ENCODE measurements at places on chromosomes 2 and 18.

GRCh38 chr2:233273120-233273519 lies 21.6 kb downstream of the ATG16L1 start:
- DNase-seq, result no peak

- no peak for DNase-seq
These were observed 372.6 kb upstream of the VRK2 start for GRCh38 chr2:57674025-57674424.

DNA sequence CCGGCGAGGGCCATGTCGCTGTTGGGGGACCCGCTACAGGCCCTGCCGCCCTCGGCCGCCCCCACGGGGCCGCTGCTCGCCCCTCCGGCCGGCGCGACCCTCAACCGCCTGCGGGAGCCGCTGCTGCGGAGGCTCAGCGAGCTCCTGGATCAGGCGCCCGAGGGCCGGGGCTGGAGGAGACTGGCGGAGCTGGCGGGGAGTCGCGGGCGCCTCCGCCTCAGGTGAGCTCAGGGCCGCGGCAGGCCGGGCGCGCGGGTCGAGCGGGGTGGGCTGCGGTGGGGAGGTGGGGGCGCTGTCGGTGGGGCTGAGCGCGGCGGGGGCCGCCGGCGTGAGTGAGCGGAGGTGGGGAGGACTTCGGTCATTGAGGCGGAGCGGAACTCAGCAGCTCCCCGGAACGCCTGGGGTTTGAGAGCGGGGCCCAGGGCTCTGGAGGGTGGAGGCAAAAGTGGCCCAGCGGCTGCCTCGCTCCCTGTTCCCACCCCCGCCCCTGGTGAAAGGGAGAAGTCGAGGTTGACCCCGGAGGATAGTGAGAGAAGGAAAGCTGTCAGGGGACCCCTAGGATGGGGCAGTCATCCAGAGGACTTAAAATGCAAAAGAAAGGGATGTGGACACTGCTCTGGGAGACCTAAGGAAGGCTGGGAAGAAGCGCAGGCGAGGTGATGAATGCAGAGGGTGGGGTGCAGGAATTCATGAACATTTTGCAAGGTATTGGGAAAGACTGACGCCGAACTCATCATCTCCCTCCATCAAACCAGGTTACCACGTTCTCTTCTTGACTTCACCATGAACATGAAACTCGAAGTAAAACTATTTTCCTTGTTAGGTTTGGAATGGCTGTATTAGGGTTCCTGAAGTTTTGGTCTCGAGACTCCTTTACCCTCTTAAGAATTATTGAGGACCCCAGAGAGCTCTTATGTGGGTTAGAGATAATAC lies 633 bp downstream of the MALT1 start:
- peak; percentile 5 for DNase-seq

- no peak for DNase-seq
These were observed 318.9 kb upstream of the TRIB2 start for GRCh38 chr2:12397854-12398253.

DNA sequence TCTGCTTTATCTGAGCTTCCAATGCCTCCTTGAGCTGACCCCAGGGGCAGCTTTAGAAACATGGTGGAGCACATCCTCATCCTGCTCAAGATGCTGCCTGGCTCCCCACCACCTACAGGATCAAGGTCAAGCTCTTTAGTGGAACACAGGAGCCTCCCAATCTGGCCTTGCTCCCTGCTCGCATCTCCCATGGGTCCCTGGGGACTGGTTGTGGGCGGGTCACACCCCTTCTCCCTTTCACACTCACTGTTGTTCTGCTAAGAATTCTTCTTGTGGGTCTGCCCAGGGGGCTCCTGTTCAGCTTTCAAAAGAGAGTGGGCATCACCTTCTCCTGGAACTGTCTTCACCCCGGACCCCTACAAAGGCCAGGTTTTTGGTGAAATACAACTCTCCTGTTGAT lies 8.4 kb upstream of the NT5DC4 start:
- no peak for DNase-seq

DNA sequence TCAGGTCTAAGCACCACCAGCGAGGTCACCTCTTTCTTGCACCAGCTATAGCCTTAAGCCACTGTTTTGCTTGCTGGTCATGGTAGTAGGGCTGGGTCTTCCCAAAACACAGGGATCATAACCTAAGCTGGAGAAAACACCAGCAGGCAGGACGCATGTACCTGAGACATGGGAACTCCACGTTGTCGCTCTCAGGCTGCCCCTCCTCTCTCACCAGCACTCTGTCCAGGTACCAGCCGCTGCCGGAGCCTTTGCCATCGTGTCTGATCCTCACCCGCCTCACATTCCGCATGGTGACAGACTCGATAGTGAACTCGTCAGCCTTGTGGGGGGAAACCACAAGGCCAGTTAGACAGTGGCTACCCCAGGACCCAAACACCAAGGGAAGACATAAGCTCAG lies 79.5 kb downstream of the LOXHD1 start:
- DNase-seq, result no peak

GRCh38 chr18:74819433-74820059 lies 221.9 kb downstream of the ZNF407 start:
- DNase-seq, result no peak

DNA sequence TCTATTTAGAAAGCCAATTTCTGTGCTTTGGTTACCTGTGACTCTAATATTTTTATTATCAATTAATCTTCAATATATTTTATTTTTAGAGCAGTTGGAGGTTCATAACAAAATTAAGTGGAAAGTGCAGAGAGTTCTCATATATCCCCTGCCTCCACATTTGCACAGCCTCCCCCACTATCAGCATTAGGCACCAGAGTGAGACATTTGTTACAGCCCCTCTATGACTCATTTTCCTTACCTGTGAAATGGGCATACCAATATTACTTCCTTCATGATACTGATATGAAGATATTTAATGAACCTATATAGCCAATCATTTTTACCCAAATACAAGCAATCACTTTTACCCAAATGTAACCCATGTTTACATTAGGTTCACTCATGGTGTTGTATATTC lies 34.0 kb upstream of the CYTIP start:
- no peak for DNase-seq

- no peak for DNase-seq
These were observed 103.6 kb upstream of the SERPINE2 start for GRCh38 chr2:224142397-224143312.

GRCh38 chr2:210798180-210798579 lies 241.8 kb downstream of the CPS1 start:
- no peak for DNase-seq

GRCh38 chr2:201517094-201517493 lies 65.6 kb downstream of the STRADB start:
- DNase-seq, result no peak

GRCh38 chr18:58412844-58413666 lies 215.8 kb downstream of the ALPK2 start:
- no peak for DNase-seq

DNA sequence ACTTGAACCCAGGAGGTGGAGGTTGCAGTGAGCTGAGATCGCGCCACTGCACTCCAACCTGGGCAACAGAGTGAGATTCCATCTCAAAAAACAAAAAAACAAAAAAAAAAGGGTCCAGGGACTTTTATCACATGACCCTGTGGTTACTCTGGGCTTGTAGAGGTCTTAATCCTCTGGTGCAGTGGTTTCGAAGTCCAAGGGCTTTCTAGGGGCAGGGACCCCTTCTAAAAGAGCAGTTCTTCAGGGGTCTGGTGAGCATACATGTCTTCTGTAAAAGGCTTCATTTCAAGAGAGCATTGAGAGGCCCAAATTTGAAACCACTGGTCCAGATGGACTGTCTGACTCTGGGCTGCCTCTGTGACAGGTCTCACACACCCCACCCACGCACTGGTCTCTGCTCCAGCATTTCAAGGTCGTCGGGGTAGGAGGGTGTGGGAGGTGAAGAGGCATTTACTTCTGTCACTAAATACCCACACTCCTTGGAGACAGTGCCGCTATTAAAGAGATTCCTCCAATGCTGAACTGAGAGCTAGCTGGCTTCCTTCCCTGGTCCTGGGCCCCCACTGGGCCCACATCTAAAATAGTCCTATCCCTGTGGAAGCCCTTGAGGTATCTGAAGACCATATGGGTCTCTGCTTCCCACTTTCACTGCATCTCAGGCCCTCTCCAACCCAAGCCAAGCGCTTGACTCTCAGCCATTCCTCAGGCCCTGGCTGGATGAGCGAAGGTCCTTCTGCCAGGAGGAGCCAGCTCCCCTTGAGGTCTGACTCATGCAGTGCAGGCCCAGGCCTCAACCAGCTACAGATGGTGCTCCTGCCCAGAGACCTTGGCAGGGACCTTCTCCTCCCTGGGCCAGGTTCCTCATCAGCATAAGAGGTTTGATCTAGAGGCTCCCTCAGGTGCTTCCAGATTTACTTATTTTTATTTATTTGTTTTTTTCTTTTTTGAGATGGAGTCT lies 44.8 kb downstream of the PAX8 start:
- no peak for DNase-seq

- no peak for DNase-seq
These were observed 30.9 kb downstream of the NFATC1 start for GRCh38 chr18:79426376-79427300.

DNA sequence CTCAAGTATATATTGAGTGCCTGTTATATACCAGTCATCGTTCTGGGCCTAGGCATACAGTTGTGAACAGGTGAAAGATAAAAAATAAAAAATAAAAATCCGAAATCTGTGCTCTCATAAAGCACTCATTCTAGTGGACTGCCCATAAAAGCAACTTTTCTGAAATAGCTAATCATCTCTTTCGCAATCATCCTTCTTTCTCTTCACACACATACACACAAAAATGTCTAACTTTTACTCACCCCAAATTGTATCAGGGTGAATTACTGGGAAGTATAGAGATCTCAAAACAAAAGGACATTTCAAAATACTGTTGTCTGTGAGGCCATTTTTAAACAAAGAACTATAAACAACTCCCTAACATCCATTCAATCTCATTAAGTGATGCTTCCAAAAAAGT lies 29.6 kb upstream of the ORC2 start:
- no peak for DNase-seq

GRCh38 chr2:38181806-38182491 lies 106.0 kb upstream of the CYP1B1 start:
- no peak for DNase-seq

- DNase-seq, result no peak
These were observed 89.5 kb downstream of the COL6A3 start for GRCh38 chr2:237324405-237324831.

DNA sequence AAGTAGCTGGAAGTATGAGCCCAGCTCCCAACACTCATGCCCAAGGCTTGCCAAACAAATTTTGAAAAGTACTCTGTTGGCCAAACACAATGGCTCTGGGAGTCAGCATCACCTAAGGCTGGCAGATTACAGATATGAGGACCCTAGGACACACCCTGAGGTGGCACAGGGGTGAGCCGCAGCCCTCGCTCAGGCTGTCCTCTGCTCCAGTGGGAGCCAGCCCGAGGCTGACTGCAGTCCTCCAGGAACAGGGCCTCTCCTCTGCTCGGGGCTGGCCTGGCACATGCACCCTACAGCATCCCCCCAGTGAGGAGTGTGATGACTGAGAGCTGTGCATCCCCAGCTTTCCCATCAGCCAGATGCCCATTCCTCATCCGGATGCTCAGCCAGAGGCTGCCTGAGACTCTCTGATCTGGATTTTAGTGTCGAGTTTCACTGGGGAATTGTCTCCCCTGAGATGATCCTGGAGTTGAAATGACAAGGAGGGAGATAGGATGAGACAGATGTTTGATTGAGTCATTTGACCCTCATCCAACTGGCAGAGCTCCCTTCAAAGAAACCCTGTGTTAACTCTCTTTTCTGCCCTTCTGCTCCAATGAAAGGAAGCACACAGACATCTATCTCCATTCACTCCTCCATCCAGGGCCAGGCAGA lies 269.3 kb upstream of the NCKAP5 start:
- DNase-seq, result no peak

DNA sequence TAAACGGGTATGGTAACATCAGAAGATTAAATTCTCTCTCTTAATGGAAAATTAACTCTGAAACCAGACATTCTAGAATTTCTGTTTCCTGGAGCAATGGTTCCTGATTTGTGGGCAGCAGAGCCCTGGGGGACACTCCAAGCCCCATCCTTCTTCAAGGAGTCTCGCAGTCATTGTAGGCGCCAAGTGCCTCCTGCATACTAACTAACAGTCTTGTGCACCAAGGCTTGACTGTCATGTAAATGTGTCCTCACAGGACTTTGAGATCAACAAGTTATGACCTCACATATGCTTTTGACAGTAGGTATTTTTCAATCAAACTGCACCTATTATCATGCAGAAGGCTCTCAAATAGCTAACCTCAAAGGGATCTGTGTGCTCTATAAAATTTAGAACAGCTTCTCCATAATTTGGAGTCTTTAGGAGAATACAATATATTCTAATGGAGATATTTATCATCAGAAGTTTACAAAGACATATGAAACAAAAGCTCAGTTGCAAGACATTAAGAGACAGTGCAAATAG lies 52.1 kb upstream of the COPS8 start:
- DNase-seq, result no peak

GRCh38 chr2:58669998-58670397 lies 428.9 kb upstream of the FANCL start:
- DNase-seq, result no peak

Measured in cortex of kidney (tissue), 1 donor.